ENCODE measurements at places on chromosomes 7 and 10.

GRCh38 chr7:65946904-65947303 is 35.1 kb downstream of the GUSB start:
- no peak for DNase-seq

DNA sequence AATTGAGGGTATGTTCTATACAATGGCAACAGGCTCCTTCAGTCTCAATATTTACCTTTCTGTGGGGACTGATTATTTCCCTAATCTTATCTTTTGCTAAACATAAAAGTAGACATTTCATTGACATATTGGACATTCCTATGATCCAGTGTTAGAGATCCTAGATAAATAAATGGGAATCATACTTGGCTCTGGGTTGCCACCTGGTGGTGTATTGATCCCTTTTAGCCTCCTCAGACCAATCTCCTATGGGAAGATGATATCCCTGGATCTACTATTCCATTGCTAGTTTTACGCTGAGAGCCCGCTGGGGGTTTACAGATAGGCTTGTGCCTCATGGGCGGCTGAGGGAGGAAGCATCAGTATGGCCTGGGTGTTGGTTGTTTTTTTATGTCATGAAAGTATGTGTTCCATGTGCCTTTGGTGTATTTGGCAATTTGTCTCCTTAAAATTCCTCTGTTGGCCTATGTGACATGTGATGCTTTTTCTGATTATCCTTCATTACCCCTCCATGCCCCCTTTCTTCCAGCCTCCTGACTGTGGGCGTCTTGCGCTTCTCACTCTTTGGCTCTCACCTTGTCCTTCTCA is 18.8 kb downstream of the CELF2 start:
- no peak for DNase-seq

DNA sequence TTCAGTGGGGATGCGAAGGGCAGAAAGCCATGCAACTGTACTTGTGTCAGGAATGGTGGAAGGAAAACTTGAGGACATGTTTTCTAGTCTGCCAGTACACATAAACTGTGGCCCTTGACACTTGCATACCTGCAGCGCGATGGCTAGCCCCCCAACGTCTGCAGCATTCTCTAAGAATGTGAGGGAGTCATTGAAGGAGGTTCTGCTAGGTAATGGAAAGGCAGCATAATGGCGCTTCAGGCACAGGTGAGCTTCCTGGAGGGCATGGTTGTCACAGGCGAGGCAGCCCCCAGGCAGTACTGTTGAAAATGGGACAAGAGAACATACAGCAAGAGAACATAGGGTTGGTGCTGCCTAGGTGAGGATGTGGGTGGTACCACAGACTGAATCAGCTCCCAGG is 3.5 kb downstream of the LLCFC1 start:
- no peak for DNase-seq

- DNase-seq, result no peak
Observed at GRCh38 chr7:114243646-114244045, 171.0 kb upstream of the FOXP2 start.

GRCh38 chr10:21675157-21675796 is 141.2 kb downstream of the MLLT10 start:
- peak; percentile 44 for DNase-seq

DNA sequence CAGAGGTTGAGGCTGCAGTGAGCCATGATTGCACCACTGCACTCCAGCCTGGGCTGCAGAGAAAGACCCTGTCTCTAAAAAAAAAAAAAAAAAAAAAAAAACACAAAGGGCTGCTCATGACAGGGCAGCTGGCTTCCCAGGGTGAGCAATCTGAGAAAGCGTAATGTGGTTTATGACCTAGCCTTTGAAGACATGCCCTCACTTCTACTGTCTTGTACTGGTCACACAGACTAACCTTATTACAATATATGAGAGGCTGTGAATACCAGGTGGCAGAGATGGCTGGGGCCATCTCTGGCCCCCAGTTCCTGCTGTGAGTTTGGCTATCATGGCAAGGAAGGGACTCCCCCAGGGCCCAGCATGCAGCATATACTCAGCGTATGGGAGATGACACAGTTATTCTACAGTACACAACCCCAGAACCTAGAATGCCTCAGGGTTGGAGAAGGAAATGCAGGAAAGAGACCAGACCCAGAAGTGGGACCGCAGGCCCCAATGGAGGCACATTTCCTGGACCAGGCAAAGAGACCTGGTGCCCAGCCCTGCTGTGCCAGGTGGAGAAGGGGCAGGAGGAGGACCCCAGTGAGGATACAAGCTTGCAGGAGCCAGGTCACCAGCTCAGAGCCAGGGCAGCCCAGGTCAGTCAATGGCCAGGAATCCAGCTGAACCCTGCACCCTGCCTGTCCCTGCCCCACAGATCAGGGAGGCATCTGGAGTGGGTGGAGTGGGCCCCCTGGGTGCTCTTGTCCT is 26.3 kb downstream of the NPTX2 start:
- DNase-seq, result no peak

GRCh38 chr7:137975768-137976167 is 26.1 kb downstream of the CREB3L2 start:
- DNase-seq, result no peak

GRCh38 chr7:575425-576366 is 56.0 kb upstream of the PDGFA start:
- no peak for DNase-seq

GRCh38 chr7:155206318-155207020 is 91.2 kb upstream of the INSIG1 start:
- DNase-seq, result peak; percentile 84

- DNase-seq, result no peak
Observed at GRCh38 chr7:2012044-2012900, 220.5 kb downstream of the MAD1L1 start.

GRCh38 chr7:95608359-95609173 is 12.2 kb upstream of the PDK4 start:
- DNase-seq, result no peak

- DNase-seq, result no peak
Observed at GRCh38 chr10:109845308-109845707, 78.0 kb downstream of the XPNPEP1 start.

GRCh38 chr7:80428161-80429054 is 83.5 kb downstream of the GNAT3 start:
- no peak for DNase-seq

DNA sequence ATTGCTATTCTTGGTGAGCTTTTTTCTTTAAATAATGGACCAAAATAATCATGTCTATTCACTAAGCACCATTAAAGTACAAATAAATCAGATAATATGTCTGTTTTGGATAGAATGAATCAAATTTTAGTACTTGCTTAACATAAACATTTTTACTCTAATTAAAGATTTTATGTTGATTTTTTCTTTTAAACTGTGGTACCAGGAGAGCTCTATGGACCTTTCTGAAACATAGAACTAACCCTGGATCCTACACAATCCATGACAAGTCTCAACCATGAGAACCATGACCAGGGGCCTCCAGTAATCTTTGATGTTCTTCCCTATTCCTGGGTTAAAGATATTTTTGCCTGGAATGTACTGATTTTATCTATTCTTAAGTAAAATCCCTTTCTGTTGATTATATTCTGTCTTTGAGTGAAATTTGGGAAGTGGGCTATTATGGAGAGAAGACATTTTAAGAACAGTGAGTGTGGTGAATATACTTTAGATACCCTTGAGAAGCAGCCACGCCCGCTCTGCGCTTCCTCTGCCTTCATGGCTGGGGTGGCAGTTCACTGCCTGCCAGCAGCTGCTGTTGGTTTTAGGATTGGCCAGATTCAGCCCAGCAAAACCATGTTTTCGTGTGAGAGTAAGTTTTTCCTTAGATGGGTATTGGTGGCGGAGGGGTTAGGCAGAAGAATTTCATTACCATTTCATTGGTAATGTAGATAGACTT is 42.2 kb upstream of the BHLHA15 start:
- no peak for DNase-seq

DNA sequence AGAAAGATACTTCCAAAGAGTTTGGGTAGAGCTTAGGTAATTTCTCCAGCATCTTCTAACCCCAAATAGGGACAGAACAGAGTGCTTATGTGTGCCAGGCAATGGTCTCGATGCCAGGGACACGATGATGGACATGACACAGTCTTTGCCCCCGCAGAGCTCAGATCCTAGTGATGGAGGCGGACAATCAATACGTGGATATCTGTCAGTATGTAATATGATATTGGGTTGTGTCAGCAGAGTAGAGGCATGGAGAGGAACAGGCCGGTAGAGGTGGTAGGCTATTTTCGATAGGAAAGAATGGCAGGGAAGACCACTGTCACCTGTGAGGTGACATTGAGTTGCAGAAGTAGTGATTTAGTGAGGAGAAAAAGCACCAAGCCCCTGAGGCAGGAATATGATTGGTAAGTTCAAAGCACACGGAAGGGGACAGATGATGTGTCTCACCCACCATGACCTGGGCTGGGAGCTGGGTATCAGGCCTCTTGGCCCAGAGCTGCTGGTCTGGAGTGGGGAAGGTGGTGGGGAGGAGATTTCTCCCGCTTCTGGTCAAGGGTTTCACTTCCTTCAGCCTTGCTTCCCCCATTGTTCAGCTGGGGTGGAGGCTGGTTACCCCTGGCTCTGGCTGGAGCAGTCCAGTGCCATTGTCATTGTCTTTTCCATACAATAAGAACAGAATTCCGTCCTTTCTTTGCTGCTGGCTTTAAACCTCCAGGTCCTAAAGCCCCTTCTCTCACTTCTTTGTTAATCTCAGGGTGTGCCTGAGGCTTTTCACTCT is 36.0 kb upstream of the SRGN start:
- no peak for DNase-seq

DNA sequence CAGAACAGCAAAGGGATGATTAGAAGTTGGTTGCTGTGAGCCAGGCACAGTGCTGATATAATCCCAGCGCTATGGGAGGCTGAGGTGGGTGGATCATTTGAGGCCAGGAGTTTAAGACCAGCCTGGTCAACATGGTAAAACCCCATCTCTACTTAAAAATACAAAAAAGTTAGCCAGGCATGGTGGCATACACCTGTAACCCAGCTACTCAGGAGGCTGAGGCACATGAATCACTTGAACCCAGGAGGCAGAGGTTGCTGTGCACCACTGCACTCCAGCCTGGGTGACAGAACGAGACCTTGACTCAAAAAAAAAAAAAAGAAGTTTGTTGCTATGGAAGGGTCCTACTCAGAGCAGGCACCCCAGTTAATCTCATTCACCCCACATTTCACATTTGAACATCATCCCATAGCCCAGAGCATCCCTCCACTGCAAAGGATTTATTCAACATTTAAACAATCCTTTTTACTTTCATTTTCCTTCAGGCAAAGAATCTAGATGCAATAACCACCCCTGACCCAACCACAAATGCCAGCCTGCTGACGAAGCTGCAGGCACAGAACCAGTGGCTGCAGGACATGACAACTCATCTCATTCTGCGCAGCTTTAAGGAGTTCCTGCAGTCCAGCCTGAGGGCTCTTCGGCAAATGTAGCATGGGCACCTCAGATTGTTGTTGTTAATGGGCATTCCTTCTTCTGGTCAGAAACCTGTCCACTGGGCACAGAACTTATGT is 4.1 kb downstream of the IL6 start:
- DNase-seq, result no peak

DNA sequence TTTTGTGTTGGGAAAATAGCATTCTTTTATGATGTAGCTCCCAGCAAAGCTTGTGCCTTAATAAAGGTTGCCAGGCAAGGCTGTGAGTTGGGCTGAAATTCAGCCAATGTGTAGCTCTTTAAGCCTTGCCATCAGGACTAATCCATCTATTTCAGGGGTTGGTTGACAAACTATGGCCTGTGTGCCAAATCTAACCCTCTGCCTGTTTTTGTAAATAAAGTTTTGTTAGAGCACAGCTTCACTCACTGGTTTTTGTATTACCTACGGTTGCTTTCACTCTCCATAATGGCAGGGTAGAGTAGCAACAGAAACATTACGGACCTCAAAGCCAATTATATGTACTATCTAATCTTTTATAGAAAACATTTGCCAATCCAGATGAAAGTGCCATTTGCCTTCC is 638.1 kb upstream of the POT1 start:
- DNase-seq, result no peak

DNA sequence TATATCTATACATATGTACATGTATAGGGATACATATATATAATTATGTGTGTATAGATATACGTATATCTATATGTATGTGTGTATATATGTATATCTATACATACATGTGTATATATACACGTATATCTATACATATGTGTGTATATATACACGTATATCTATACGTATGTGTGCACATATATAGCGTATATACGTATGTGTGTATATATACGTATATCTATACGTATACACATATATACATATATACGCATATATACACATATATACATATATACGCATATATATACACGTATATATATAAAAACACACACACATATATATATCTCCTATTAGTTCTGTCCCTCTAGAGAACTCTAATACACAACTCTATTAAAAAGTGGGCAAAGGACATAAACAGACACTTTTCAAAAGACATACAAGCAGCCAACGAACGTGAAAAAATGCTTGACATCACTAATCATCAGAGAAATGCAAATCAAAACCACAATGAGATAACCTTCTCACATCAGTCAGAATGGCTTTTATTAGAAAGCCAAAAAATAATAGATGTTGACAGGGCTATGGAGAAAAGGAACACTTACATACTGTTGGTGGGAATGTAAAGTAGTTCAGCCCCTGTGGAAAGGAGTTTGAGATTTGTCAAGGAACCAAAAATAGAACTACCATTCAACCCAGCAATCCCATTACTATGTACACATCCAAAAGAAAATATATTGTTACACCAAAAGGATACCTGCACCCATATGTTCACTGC is 22.0 kb upstream of the TMEM120A start:
- DNase-seq, result no peak

GRCh38 chr7:44801890-44802289 is 5.4 kb downstream of the PPIA start:
- no peak for DNase-seq

GRCh38 chr7:34488766-34489165 is 169.3 kb upstream of the NPSR1 start:
- no peak for DNase-seq

DNA sequence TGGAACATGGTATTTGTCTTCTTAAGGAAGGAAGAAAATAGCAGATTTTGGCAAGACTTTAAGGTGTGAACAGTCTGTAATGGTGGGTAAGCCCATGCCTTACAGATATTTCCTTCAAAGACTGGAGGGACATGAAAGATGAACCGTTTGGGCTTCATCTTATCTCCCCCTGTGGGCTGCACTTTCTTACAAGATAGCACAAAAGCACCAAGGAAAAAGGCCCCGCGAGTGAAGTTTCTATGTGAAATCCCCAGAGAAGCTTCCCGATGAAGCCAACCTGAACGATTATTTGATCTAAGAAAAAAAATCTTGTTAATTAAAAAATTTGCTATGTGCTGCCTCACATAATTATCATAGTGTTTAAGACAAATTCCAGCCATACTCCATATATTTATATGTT is 91.5 kb downstream of the NRP1 start:
- no peak for DNase-seq

GRCh38 chr10:74827045-74827441 is 643 bp downstream of the KAT6B start:
- no peak for DNase-seq

All from CD4-positive, alpha-beta T cell treated with Interleukin-6 for 4 hours (primary cell).